Occipital lobe (tissue), 3 donors: ENCODE measurements at places on chromosomes 6 and 20. TPM values are rescaled to one million over a fixed set of nuclear protein-coding genes. Genes with fewer than 3 reads are reported as not detected.

Gene WFDC5
- total RNA-seq, result not detected

Gene DEFB132
- total RNA-seq, result not detected

Gene SLC4A11
- not detected for total RNA-seq

Gene TOX2
- total RNA-seq, result 0.31 TPM

Gene ATP6V1G2
- total RNA-seq, result 54.0 TPM

Gene PTCHD4
- 16.1 TPM for total RNA-seq

Gene LRRN4
- total RNA-seq, result not detected

Gene BCLAF1
- 221 TPM for total RNA-seq

Gene CPXM1
- total RNA-seq, result 7.8 TPM

Gene POPDC3
- total RNA-seq, result not detected

Gene SLC17A2
- not detected for total RNA-seq

Gene ACTR5
- total RNA-seq, result 10.1 TPM

Gene SRXN1
- 11.5 TPM for total RNA-seq

Gene EYA4
- 0.47 TPM for total RNA-seq

Gene FLRT3
- total RNA-seq, result 27.5 TPM

Gene THBS2
- 15.8 TPM for total RNA-seq

Gene EDN1
- total RNA-seq, result 5.9 TPM

Gene TFAP2B
- total RNA-seq, result not detected

Gene AKAP12
- 42.9 TPM for total RNA-seq

Gene KIAA1755
- total RNA-seq, result 0.94 TPM

Gene DNMT3B
- 4.8 TPM for total RNA-seq

Gene ABHD12
- total RNA-seq, result 39.0 TPM

Gene HLA-E
- total RNA-seq, result 29.8 TPM

Gene SULF2
- total RNA-seq, result 9.4 TPM

Gene TAGAP
- total RNA-seq, result 1.4 TPM

Gene GPLD1
- 12.6 TPM for total RNA-seq

Gene IL17F
- not detected for total RNA-seq

Gene RIPPLY2
- 12.9 TPM for total RNA-seq
